Adipocyte (in vitro differentiated cells): ENCODE measurements at places on chromosomes 11 and 22.

GRCh38 chr11:64207256-64208085 is 950 bp downstream of the FERMT3 start:
- DNase-seq, result no peak

GRCh38 chr11:123458501-123458900 is 28.4 kb downstream of the GRAMD1B start:
- DNase-seq, result no peak

DNA sequence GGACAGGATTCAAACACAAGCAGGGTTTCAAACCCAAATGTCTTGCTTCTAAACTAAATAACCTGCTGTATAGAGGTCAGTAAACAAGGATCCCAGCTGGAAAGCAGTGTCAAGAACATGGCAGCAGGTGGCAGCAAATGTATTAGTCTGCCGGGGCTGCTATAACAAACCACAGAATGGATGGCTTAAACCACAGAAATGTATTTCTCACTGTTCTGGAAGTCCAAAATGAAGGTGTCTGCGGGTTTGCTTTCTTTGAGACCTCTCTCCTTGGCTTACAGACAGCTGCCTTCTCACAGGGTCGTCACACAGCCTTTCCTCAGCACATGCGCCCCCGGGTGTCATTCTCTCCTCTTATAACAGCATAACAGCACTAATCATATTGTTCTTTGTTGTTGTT is 65.1 kb upstream of the LRRC55 start:
- DNase-seq, result peak; percentile 44

GRCh38 chr11:75964071-75964470 is 149.1 kb downstream of the UVRAG start:
- DNase-seq, result no peak

DNA sequence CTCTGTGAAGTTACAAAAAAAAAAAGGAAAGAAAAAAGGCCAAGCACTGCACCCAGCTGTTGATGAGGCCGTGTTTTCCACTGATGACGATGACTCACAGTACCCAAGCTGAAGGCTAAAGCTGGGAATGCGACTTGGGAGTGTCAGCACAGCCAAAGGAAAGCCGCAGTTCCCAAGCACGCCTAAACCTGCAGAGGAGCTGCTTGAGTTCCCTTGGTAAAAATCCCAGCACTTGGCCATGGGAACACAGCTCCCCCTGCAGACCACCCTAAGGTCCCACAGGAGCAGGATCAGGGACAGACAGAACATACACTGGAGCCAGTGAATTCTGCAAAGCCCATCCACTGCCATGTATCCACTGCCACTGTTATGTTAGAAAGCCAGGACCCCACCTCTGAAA is 39.9 kb downstream of the SERGEF start:
- DNase-seq, result peak; percentile 86

- DNase-seq, result peak; percentile 93
Observed at GRCh38 chr11:68841718-68842426, at the start of gene CPT1A. Gene CPT1A (minus strand): TSS chr11:68841916. CDS start chr11:68815474, 26,442 bp downstream.

- no peak for DNase-seq
Observed at GRCh38 chr22:37917874-37918548, 11.9 kb downstream of the MICALL1 start.

- no peak for DNase-seq
Observed at GRCh38 chr11:11545285-11546275, 76.2 kb downstream of the GALNT18 start.

- DNase-seq, result no peak
Observed at GRCh38 chr22:22111983-22112382, 129.4 kb upstream of the TOP3B start.

- no peak for DNase-seq
Observed at GRCh38 chr22:24106385-24107381, 74.6 kb upstream of the SUSD2 start.

- no peak for DNase-seq
Observed at GRCh38 chr11:85751724-85752123, 59.2 kb downstream of the SYTL2 start.

DNA sequence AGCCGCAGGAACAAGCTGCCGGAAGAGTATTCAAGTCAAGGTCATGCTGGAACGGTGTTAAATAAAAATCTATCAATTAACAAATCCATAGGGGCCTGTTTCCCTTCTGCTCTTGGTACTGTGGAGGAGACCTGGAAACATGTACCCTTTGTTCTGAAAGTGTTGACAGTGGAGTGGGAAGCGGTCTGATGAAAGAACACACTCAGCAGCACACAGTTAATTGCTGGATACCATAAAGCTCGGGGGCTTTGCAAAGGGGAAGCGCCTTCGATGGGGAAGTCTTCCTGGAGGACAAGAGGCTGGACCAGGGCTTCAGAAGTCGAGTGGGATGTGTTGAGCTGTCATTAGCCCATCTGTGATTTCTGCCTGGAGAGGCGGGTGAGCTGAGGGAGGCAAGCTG is 112.5 kb upstream of the CLPB start:
- no peak for DNase-seq

DNA sequence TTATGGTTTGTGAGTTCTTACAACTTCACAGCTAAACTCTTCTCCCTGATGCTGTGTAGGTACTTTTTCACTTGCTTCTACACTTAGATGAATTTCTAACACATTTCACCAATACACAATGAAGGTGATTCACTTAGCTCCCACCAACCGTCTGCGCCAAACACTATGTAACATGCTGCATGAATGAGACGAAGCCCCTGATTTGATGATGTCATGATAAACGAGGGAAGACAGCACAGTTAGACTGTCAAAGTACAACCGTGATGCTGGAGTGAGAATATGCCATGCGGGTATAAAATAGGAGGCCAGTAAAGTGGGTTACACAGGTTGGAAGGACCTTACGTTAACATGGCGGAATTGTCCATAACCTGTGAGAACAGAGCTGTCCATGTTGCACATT is 100.8 kb downstream of the KCNA4 start:
- DNase-seq, result no peak

DNA sequence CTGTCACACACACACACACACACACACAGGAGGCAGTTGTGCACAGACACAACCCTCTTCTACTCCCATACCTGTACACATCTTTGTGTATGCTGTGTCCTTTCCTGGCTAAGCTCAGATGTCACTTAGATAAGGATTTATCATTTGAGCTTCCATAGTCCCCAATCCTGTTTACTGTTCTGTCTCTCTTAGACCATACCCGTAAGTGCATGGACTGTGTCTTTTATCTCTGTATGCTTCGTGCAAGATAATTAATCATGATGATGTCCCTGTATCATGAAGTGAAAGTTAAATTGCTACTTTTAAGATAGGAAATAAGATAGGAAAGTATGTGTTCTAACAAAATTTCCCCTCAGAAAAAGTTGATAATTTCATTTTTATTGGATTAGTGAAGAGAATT is 30.3 kb downstream of the PRMT3 start:
- no peak for DNase-seq

DNA sequence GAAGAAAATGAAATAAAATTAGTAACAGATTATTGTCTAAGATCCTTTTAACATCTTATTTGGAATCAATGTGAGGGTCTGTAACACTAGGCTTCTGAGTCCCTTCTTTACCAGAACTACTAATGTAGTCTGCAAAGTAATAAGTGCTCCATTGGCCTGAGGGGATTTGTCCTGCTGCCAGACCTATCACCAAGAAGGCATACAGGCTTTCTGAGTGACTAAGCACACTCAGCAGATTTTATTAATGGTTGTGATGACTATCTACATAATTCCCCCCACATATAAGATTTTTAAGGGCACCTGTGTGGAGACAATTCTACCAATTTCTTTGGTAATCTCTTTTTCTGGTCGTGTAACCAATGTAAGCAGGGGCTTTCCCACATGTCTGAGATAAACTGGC is 365.0 kb upstream of the FAT3 start:
- no peak for DNase-seq

DNA sequence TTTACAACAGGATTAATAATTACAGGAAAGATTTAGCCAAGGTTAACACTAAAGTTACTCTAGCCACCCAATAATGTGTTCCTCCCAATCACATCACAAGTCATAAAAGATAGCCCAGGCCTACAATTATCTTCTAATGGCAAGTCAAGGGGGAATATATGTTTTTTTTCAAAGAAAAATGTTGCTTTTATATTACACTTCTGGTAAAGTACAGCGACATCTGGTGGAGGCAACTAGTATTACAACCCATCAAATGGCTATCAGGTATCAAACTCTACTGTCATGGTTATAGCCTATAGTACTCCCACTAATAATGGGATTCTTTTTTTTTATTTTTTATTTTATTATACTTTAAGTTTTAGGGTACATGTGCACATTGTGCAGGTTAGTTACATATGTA is 71.8 kb downstream of the XRRA1 start:
- peak; percentile 7 for DNase-seq

- DNase-seq, result no peak
Observed at GRCh38 chr11:134543645-134544044, 131.6 kb upstream of the B3GAT1 start.

GRCh38 chr22:47164514-47165337 is 402.3 kb downstream of the TBC1D22A start:
- no peak for DNase-seq

DNA sequence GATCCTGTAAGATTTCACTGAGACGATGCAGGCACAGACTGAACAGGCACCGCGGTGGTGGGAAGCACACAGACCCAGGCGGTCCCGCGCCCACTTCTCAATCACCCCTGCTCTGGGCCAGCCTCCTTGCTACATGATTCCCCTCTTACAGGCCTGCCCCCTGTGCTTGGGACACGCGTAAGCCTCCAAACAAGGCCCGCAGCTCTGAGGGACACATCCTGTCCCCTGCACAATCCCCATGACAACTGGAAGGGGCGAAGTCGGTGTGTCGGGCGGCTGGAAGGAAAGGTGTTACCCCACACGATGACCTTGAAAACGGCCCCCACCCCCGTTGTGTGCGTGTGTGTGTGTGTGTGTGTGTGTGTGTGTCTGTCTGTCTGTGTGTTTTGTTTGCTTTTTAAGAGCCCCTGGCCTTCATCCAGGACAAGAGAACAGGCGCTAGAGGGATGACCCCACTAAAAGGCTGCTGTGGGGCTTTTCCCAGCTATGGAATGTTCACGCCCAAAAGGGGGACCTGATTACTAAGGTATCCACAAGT is 13.1 kb downstream of the CELSR1 start:
- no peak for DNase-seq

DNA sequence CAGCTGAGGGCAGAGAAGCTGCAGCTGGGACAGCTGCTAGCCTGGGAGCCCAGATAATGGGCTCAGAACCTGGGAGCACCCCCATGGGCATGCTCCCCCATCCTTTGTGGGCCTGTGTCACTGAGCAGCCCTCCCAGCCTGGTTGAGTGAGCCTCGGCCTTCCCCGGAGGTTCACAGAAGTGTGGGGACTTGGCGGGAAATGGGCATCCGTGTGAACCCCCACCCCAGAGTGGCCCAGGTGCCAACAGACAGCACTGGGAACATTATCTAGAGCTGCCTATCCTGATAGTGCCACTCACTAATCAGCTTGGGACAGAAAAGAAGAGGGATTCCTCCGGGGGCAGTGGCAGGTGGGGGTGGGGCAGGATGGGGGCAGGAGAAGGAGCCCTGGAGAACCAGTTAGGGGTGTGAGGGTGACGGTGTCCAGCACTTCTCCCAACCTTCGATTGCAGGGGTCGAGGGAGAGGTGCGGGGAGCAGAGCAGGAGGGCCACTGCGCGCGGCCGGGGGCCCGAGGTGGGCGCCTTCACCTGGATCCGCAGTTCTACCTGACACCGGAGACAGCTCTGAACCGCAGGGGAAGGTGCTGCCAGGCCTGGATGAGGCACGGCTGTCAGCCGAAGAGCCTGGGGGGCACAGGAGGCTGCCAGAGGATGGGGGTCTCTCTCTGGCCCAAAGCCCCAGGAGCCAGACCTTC is 33.1 kb downstream of the FLRT1 start:
- no peak for DNase-seq
